ENCODE measurements at places on chromosomes 4 and X.

GRCh38 chr4:117156806-117157205 is 71.4 kb upstream of the TRAM1L1 start:
- H3K27ac ChIP-seq: no peak overlapping the region
- no peak overlapping the region for H3K4me3 ChIP-seq
- H3K36me3 ChIP-seq: no peaks in the 10 kb centered on the region
- DNase-seq: no peak
- H3K27me3 ChIP-seq: no peaks in the 10 kb centered on the region
- H3K4me1 ChIP-seq: peaks cover 4% of the 10 kb centered on the region

DNA sequence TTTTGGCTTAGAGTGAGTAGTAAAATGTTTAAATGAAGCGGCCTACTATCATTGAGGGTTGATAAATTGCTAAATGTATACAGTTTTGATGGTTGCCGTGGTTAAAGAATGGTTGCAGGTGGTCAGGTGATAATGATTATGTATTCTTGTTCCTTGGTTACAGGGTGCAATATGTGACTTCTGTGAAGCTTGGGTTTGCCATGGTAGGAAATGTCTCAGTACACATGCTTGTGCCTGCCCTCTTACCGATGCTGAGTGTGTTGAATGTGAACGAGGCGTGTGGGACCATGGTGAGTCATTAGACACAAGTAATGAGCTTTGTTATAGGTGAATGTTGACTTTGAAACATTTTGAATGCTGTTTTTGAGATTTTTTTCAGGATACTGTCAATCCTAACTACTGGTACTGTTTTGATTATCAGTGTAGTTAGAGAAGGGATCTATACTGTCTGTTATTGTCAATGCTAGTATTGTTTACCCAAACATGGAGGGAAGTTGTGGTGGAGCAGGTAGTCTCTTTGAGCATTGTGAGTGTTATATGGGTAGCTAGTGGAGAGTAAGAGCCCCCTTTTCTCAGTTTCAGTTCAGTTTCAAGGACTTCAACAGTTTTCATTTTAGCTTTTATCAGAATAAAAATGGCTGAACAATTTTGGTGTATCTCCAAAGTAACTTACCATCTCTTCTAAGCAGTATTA is 8.9 kb downstream of the ZNF330 start:
- H3K4me3 ChIP-seq: no peak overlapping the region
- peaks cover 95% of the 10 kb centered on the region for H3K36me3 ChIP-seq
- H3K4me1 ChIP-seq: no peaks in the 10 kb centered on the region
- H3K27ac ChIP-seq: no peak overlapping the region

DNA sequence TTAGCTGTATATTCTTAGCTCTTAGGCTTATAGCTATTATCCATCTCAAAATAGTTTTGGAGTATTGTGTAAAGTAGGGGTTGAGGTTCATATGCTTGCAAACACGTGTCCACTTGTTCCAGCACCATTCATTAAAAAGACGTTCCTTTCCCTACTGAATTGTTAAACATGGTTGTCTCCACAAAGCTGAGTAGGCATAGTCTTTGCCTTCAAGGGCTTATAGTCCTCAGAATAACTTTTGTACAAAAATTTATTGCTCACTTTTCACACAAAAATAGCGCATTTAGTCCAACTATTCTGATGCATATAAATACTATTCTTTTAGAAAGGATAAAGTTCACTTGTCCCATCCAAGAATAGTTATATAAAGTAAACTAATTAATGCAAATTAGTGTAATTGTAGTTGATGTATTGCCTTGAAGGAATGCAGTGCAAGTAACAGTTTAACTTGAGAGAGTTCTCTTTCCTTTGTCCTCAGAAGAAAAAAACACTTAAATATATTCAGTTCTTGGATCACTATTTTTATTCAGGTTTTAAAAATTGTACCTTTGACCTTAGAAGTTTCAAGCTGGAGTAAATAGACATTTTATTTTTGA is 14.1 kb downstream of the LRIT3 start:
- H3K27me3 ChIP-seq: no peaks in the 10 kb centered on the region
- H3K36me3 ChIP-seq: no peaks in the 10 kb centered on the region
- no peak for DNase-seq
- H3K27ac ChIP-seq: no peak overlapping the region
- H3K4me3 ChIP-seq: no peak overlapping the region

GRCh38 chrX:131058136-131058868 is at the start of gene ARHGAP36:
ARHGAP36 (plus strand) TSS chrX:131058346; CDS start chrX:131081666, 23,320 bp downstream.
- H3K27ac ChIP-seq: no peak within 1 kb of the TSS
- peaks cover 7% of the 10 kb centered on the region for H3K4me1 ChIP-seq
- DNase-seq: peak; percentile 1
- no peak within 1 kb of the TSS for H3K4me3 ChIP-seq
- H3K27me3 ChIP-seq: peaks cover 26% of the 10 kb centered on the region
- H3K36me3 ChIP-seq: no peaks in the 10 kb centered on the region

- no peak overlapping the region for H3K27ac ChIP-seq
- H3K4me1 ChIP-seq: peaks cover 1% of the 10 kb centered on the region
- H3K27me3 ChIP-seq: no peaks in the 10 kb centered on the region
- peaks cover 3% of the 10 kb centered on the region for H3K36me3 ChIP-seq
- DNase-seq: peak; percentile 28
Measured at GRCh38 chr4:56215901-56216300, 171.4 kb downstream of the AASDH start.

Measured in mesenchymal stem cell (in vitro differentiated cells and primary cell).